ENCODE measurements at places on chromosomes 6 and 20.

- DNase-seq, result no peak
These were observed 51.0 kb downstream of the ABHD12 start for GRCh38 chr20:25339608-25340007.

DNA sequence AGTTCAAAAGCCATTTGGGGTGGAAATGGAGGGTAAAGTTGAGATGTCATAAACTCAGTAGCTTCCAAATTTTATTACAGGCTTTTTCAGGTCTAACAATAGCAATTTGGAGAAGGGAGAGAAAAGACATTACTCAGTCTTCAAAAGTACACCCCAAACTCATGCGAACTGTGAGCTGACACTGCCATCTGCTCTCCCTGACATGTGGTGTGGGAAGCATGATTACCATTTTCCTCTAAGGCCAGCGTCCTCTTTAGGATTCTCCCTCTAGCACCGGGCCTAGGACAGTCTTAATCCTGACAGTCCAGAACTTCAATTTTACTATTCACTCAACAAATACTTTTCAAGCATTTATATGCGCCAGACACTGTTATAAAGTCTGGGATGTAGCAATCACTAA lies 536.0 kb upstream of the JARID2 start:
- no peak for DNase-seq

DNA sequence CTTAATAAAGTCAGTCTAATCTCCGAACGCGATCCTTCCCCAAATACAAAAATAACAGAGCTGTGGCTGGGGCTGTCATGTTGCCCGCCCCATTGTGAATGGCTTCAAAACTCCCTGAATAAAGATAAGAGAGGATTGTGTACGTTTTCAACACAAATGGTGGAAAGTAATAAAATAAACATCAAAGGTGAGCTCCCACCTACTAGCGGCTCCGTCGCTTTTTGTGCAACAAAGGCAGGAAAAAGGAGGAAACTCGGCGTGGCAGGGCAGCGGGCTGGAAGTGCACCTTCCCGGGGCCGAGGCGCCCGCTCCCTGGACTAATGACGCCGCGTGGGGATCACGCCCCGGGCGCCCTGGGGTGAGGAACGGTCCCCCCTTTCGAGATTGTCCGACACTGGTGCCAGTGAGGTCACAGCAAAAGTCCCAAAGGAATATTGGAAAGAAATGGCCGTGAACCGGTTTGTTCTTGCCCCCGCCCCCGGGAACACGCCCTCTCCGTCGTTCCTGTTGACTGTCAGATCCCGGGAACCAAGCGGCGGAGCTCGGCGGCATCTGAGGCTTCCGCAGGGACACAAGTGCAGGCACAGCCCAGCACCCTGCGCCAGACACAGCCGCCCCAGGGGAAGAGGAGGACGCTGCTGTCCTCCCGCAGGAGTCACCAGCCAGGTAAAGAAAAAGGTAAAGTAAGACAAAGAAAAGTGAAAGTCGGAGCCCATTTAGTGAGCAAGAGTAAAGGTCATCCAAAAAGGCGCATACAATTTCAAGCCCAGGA lies 1.1 kb upstream of the FOXQ1 start:
- no peak for DNase-seq

DNA sequence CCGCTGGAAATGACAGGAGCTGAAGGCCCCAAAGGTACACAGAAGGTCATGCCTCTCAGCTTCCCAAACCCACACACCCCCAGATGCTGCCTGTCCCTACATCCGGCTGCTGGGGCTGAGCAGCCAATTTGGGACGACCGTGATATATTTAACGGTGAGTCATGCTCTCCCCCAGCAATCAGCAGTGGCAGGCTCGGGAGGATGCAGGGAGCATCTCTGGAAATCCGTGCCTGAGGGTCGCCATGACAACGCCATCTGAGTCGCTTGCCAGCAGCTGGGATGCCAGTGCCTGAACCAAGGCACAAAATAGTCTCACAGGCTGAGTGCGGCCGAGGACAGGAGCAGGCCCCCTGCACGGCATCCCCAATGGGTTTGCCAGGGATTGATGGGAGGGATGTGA lies 57.9 kb downstream of the KCNB1 start:
- DNase-seq, result no peak

- DNase-seq, result peak; percentile 27
These were observed 115.2 kb downstream of the PSMB1 start for GRCh38 chr6:170437719-170438401.

GRCh38 chr20:58407966-58408557 lies 19.0 kb downstream of the VAPB start:
- no peak for DNase-seq

All from RCC 7860 (cell line).